ENCODE measurements at places on chromosomes 12 and 14.

- DNase-seq, result no peak
These were observed 79.2 kb upstream of the CMKLR1 start for GRCh38 chr12:108418164-108418890.

GRCh38 chr12:15505616-15506015 lies 183.3 kb downstream of the PTPRO start:
- no peak for DNase-seq

DNA sequence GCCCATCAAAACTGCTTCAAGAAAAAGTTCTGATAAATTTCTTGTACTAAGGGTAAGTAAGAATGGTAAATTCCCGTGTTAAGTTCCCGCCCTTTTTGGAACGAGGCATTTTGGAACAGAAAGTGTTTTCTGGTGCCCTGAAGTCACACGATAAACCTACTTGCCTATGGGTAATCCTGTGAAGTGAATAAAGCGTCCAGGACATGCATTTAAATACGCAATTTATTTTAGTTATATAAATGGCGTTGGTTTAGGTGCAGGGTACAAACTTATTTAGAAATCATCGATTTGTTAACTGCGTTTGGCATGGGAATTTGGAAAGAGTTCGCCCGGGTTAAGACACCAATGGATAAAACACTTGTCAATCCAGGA lies 715 bp upstream of the RAP1B start:
- DNase-seq, result no peak

GRCh38 chr14:29220072-29220471 lies 453.5 kb downstream of the FOXG1 start:
- no peak for DNase-seq

DNA sequence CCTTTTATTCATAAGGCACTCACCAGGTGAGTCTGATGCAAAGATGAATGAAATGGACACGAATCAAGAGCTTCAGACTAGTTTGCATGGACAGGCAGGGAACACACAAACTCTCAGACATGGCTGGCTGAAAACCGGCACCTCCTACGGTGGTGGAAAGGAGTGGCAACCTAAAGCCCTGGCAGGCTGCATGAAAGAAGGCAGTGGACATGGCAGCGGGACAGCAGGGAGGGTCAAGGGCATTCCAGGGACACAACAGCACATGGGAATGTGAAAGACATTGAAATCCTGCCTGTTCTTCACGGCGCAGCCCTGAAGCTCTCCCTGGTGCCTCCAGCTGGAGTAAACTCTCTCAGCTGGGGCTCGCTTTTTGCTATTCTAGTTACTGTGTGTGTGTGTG lies 16.6 kb upstream of the LRTM2 start:
- peak; percentile 49 for DNase-seq

GRCh38 chr14:99315197-99315596 lies 43.2 kb upstream of the BCL11B start:
- DNase-seq, result no peak

DNA sequence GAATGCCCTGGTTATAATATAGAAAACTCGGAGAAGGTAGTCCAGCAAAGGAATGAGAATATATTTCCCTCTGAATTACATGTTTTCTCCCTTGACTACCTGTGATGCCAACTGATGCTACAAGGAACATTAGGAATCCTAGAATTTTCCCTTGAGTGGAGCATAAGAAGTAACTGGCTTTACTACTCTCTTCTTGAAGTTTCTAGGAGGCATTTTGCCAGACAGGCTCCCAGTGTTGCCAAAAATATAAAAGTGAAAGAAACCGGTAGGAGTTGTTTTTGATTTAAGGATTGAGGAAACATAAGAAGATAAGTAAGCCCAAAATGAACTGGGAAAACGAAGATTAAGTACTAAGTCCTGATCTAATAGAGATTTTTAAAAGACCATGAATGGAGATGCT lies 693.4 kb downstream of the NOVA1 start:
- no peak for DNase-seq

DNA sequence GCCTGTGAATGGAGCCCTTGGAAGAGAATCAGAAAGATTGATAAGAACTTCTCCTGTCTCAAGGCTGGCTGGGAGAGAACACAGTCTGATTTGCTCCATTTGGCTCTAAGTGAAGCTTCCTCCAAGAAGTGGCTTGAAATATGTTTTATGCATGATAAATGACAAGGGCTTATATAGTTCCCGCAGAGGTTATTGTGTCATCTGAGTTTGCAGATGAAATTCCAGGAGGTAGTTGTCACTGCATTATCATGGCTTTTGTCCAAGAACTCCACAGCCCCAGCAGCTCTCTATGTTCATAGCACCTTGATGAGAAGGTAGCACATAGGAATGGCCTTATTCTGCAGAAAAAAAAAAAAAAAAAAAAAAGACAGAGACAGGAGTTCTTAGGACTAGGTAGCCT lies 108.5 kb downstream of the DACT1 start:
- no peak for DNase-seq

- DNase-seq, result no peak
These were observed 93.6 kb upstream of the CPNE8 start for GRCh38 chr12:38998887-38999482.

- no peak for DNase-seq
These were observed 332.5 kb downstream of the NPAS3 start for GRCh38 chr14:33271216-33271615.

DNA sequence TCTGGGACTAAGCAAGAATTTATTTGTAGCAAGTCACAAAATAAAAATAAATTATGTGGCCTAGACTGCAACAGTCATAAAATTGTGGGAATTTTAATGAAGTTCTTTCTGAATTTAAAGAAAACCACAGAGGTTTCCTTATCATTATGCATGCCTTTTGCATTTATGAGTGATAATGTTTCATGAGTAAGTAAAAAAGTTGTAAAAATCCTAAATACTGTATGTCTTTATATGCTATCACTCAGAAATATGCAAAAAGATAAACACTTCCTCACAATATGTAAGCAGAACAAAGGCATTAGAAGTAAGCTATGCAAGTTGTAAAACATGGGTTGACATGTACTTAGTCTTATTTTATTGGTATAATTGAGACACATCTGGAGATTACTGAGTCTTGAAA lies 239.4 kb upstream of the PDE3A start:
- DNase-seq, result no peak

GRCh38 chr12:26369588-26369987 lies 174.2 kb downstream of the SSPN start:
- DNase-seq, result no peak

DNA sequence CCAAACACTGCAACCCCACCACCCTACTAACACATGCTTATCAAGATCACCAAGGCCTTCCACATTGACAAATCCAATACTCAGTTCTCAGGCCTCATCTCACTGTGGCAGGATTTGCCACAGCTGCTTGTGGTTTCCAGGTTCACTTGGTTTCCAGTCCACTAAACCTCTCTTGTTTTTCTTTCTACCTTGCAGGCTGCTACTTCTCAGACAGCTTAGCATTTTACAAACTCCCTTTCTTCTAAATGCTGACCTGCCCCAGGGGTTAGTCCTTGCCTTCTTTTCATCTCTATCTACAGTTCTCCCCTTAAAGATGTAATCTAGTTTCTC lies 84.1 kb downstream of the BCAT1 start:
- no peak for DNase-seq

DNA sequence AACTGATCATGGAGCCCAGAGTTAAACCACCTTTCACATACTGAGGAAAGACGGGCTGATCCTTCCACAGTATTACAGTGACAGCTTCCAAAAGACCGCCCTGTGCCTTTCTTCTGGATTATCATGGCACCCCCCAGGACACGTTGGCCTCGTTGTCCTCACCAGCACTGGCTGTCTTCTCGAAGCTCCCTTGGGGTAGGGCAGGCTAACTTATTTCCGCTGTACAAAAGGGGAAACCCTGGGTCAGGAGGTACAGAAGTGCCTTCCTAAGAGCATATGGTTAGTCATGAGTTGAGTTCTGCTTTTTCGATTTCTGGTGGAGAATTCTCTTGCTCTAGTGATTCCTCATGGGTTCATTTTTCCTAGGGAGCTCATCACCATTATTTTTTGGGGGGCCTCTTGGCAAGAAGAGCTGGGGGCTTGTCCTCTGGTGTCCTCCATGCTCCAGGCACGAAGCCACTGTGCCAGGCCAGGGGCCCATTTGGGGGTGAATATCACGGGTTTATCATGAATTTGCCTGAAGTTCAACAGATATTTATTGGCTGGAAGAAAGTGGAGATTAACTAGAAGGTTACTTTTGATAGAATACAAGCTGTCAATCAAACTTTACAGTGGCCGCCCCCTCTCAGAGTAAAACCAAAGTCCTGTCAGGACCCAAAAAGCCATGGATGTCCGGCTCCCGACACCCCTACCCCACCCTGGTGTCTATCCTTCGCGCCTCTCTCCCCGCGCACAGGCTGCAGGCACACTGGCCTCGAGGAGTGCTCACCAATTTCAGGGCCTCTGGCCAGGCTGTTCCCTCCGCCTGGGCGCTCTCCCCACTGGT lies 8.8 kb upstream of the TRAF3 start:
- DNase-seq, result no peak

DNA sequence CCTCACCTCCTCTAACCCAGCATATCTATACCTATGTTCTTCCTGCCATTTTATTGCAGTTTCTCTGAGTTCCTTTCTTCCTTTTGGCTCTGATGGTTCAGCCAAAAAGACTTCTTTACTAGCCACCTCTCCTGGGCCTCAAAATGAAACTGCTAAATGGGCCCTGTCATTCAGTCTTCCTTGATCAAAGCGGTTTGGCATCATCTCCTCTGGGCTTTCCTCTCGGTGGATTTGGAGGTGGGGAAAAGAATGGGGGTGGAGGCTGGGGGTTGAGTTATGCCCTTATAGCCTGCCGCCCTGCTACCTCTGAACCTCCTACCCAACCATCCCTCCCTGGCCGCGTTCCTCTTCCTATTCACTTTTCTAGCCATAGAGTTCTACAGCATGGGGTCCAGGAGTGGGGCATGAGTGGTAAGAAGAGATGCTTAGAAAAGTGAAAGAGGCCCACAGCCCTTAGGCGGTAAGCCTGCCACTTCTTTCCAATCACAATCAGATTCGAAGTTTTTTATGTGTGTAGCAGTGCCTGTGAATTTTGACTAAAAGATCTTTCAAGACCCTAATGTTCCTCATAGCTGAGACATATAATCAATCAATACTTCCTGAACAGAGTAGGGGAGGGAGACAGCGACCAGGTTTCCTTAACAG lies 2.5 kb downstream of the AJUBA start:
- peak; percentile 57 for DNase-seq

- DNase-seq, result peak; percentile 86
These were observed 8.1 kb downstream of the LGALS3 start for GRCh38 chr14:55136885-55137786.

- no peak for DNase-seq
These were observed 126.4 kb upstream of the PLEKHA5 start for GRCh38 chr12:19003141-19003540.

- DNase-seq, result no peak
These were observed 1.1 kb upstream of the GMFB start for GRCh38 chr14:54489731-54490444.

DNA sequence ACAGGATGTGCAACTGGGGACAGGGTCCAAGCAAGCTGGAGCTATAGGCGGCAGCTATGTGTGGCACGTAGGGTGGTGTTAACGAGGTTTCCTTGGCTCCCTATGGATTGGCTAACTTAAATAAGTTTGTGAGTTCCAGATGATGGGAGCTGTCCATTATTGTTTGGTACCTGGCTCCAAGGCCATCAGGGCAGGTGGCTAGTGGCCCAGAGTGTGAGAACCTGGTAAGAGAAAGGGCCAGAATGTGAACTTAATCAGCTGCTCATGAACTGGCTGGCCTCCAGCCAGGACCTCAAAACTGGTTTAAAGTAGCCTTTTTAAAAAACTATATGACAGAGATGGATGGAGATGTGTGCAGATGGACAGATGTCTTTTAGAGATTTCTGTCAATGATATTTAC lies 1.5 kb upstream of the BDKRB2 start:
- DNase-seq, result no peak

GRCh38 chr12:31317471-31318395 lies 8.2 kb downstream of the SINHCAF start:
- no peak for DNase-seq

DNA sequence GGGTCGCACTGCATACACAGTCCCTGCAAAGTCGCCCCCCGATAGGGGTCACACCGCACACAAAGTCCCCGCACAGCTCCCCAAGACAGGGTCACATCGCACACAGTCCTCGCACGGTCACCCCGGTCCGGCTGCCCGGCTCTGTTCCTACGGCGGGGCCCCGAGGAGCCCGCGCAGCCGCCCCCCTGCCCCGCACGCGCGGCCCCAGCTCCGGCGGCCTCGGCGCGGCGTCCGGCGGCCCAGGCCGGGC lies 300 bp downstream of the SSH1 start:
- no peak for DNase-seq

GRCh38 chr14:30389134-30389876 lies 169.7 kb upstream of the G2E3 start:
- no peak for DNase-seq

DNA sequence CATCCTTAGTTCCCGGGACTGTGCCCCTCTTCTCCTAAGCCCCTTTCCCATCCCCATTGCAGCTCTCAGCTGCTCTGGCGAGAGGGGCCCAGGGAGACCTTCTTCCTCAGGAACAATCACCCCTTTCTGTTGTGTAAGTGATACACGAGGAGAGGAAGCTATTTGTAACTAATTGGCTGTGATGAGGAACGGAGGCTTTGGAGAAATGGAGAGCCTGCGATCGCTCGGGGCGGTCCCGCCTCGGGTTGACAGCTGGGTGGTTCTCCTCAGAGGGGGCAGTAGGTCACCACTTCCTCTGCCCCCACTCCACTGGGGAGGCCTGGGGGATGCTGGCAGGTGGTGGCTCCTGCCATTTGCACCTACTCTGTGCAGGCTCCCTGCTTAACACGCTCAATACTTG lies 6.6 kb upstream of the PGF start:
- no peak for DNase-seq

GRCh38 chr12:58242796-58243630 lies 301.6 kb downstream of the ATP23 start:
- no peak for DNase-seq

DNA sequence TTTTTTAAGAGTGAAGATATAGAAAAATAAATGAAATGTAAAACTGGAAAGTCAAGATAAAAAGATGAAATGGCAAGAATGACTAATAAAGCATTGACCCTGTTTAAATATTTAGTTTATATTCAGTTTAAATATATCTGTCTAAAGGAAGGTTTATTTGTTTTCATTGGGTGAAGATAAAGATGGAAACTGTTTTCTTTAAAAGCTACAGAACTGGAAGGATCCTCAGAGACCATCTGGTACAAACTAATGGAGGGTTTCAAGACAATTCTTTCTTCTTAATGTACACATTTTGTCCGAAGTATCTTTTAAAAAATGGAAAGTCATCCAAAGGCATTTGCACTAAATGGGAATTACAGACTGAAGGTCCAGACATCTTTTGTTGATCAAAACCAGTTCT lies 142.6 kb downstream of the EPS8 start:
- DNase-seq, result no peak

- no peak for DNase-seq
These were observed 149.5 kb downstream of the STXBP6 start for GRCh38 chr14:24900269-24901100.
